ENCODE measurements at places on chromosomes 1 and 21.

DNA sequence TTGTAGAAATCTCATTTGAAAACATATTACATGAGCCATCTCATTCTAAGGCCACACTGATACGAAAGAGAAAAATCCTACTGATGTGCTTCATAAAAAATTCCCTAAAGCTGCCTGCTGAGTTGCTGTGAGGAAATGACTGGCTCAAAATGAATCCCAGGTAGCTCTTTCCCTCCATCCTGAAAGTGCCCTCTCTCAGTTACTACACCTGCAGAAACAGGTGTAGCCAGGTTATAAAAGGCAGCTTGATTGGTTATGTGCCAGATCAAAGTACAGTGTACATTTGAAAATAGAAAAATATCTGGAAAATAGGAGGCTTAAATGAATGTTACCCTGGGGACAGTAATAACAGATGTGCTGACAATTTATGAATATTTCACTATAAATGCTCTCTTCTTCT is 833.4 kb upstream of the ADGRL4 start:
- H3K4me3 ChIP-seq, result no peak overlapping the region
- no peak overlapping the region for H3K27ac ChIP-seq
- H3K27me3 ChIP-seq, result no peaks in the 10 kb centered on the region
- no peak for DNase-seq

GRCh38 chr1:61348025-61348665 is 265.8 kb downstream of the NFIA start:
- no peak overlapping the region for H3K27ac ChIP-seq
- H3K4me3 ChIP-seq, result no peak overlapping the region
- peaks cover 2% of the 10 kb centered on the region for H3K4me1 ChIP-seq
- H3K36me3 ChIP-seq, result no peaks in the 10 kb centered on the region

DNA sequence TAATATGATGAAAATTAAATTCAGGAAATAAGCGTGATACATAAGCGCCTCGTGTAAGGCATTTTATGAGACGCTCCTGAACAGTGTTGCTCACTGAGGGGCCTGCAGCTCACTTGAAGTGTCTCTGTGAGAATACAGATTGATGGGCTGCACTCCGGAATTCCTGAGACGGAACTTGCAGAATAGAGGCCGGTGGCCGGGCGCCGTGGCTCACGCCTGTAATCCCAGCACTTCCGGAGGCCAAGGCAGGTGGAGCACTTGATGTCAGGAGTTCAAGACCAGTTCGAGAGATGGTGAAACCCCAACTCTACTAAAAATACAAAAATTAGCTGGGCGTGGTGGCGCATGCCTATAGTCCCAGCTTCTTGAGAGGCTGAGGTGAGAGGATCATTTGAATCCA is 49.5 kb upstream of the HNRNPU start:
- H3K4me1 ChIP-seq, result peaks cover 3% of the 10 kb centered on the region
- no peak for DNase-seq
- no peaks in the 10 kb centered on the region for H3K36me3 ChIP-seq
- peaks cover under 1% of the 10 kb centered on the region for H3K27me3 ChIP-seq
- H3K4me3 ChIP-seq, result no peak overlapping the region

DNA sequence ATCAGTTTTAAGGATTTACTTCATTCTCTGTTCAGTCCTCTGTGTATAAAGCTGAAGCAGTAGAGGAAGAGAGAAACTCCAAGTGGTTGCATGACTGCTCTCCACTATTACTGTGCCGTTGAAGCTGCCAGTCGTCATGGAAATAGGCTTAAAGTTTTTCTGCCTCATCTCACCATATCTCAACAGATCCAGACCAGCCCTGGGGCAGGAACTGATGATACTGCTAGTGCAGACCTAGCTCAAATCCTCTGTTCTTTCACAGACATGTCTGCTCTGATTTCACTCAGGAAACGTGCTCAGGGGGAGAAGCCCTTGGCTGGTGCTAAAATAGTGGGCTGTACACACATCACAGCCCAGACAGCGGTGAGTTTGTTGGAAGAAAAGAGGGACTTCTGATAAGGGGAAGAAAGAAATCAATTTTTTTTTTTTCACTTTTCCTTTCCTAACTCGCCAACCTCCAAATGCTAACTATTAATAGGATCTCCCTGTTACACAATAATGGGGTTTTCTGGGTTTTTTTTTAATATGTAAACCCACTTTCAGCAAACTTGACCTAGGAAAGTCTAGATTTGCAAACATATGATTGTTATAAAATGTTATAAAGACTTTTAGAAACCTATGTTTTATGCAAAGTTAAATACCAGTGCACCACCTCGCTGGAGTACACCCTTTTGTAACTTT is 22.2 kb upstream of the STRIP1 start:
- H3K27me3 ChIP-seq, result no peaks in the 10 kb centered on the region
- peaks cover 82% of the 10 kb centered on the region for H3K36me3 ChIP-seq
- H3K4me3 ChIP-seq, result no peak overlapping the region

DNA sequence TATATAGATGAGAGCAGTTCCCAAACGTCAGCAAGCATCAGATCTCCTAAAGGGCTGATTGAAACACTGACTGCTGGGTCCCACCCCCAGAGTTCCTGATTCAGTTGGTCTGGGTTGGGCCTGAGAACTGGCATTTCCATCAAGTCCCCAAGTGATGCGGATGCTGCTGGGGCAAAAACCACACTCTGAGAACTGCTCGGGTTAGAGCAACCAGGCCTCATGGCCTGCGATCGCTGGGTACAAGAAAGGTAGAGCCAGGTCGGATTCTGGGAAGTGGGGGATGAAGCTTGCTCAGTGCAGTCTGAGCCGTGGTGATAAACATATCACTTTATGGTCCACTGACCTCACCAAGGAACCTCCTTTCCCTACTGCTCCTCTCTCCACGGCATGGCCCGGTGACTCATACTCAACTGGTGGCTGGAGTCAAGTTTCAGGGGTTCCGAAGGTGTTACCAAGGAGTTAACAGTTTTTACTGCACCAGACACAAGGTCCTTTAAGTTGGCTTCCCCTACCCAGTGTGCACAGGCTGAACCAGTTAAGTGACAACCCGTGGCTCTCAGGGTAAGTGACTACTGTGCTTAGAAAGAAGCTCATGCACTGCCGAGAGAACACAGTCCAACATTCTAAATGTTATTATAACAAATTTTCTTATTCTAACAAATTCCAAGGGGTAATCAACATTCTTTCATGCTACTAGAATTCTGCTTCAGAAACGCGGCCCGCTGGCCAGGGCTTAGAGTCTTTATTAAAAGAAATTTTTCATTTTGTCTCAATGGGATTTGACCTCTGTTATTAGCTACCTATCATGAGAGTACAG is 153.5 kb downstream of the TGFBR3 start:
- H3K4me3 ChIP-seq, result peak overlapping the region; percentile 53
- peaks cover 63% of the 10 kb centered on the region for H3K4me1 ChIP-seq
- H3K27me3 ChIP-seq, result no peaks in the 10 kb centered on the region
- DNase-seq, result peak; percentile 47
- peak overlapping the region; percentile 85 for H3K27ac ChIP-seq

- H3K27me3 ChIP-seq, result no peaks in the 10 kb centered on the region
- peak; percentile 55 for DNase-seq
- peak overlapping the region; percentile 82 for H3K27ac ChIP-seq
- peaks cover 54% of the 10 kb centered on the region for H3K4me1 ChIP-seq
- peaks cover 6% of the 10 kb centered on the region for H3K36me3 ChIP-seq
These were observed 13.2 kb upstream of the PRMT2 start for GRCh38 chr21:46622226-46622625.

- no peak overlapping the region for H3K27ac ChIP-seq
- H3K27me3 ChIP-seq, result peaks cover 3% of the 10 kb centered on the region
- DNase-seq, result no peak
- H3K36me3 ChIP-seq, result no peaks in the 10 kb centered on the region
These were observed 651.6 kb downstream of the PLPP3 start for GRCh38 chr1:55927702-55928290.

DNA sequence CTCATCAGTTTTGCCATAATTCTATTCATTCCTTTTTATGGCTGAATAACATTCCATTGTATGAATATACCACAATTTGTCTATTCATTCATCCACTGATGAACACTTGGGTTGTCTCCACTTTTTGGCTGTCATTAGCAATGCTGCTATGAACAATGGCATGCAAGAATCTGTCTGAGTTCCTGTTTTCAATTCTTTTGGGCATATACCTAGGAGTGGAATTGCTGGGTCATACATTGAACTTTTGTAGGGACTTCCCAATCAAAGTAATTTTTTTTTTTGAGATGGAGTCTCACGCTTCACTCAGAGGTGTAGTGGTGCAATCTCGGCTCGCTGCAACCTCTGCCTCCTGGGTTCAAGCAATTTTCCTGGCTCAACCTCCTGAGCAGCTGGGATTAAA is 34.9 kb downstream of the AADACL4 start:
- H3K4me1 ChIP-seq, result no peaks in the 10 kb centered on the region
- DNase-seq, result no peak
- no peak overlapping the region for H3K27ac ChIP-seq
- peaks cover 46% of the 10 kb centered on the region for H3K27me3 ChIP-seq
- no peaks in the 10 kb centered on the region for H3K36me3 ChIP-seq

DNA sequence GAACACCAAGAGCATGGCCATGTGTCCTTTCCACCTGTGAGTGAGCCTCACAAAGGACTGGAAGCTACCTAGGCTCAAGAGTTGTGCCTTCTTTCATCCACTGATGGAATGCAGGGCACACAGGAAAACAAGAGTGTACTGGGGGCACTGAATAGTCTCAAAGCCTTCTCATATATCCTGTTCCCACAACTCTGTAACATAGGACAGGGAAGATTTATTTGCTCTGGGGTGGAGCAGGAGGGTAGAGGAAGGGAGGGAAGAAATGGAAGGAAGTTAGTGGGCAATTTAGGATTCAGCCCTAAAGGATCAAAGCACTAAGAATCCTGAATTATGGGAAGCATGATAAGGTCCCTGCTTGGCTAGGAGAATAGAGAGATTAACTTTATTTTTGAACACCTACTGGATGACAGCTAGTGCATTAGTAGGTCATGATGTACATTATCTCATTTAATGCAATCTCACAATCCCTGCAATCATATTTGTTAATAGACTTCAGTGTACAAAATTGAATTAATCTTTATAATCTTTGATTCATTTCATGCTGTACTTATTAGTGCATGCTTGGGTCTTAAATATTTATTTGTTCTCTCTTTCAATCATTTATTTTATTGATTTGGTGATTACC is 27.0 kb upstream of the RGS16 start:
- no peak overlapping the region for H3K27ac ChIP-seq
- H3K36me3 ChIP-seq, result no peaks in the 10 kb centered on the region
- no peak for DNase-seq
- peaks cover 48% of the 10 kb centered on the region for H3K4me1 ChIP-seq
